ENCODE measurements at places on chromosomes 11 and 22.

- no peak for DNase-seq
Observed at GRCh38 chr11:66479394-66480116, 679 bp upstream of the DPP3 start.

GRCh38 chr22:31866918-31867317, 77.4 kb upstream of the YWHAH start:
- DNase-seq = no peak

GRCh38 chr11:97574976-97575665, 1185.3 kb downstream of the JRKL start:
- no peak for DNase-seq

- no peak for DNase-seq
Observed at GRCh38 chr11:9038541-9038940, 34.7 kb upstream of the NRIP3 start.

- DNase-seq = no peak
Observed at GRCh38 chr11:69007975-69008381, 5.1 kb downstream of the MRGPRF start.

GRCh38 chr11:7383406-7383805, 101.9 kb upstream of the OLFML1 start:
- DNase-seq = no peak

GRCh38 chr11:80916173-80916798, 1475.5 kb upstream of the TENM4 start:
- DNase-seq = no peak

- DNase-seq = no peak
Observed at GRCh38 chr11:118629761-118630661, 22.6 kb downstream of the PHLDB1 start.

GRCh38 chr11:126917531-126918204, 82.9 kb downstream of the KIRREL3 start:
- DNase-seq = no peak

- DNase-seq = no peak
Observed at GRCh38 chr11:105821372-105821771, 200.7 kb downstream of the MSANTD4 start.

- no peak for DNase-seq
Observed at GRCh38 chr11:12602421-12602820, 71.8 kb upstream of the TEAD1 start.

GRCh38 chr11:76975513-76975912, 58.7 kb upstream of the B3GNT6 start:
- DNase-seq = no peak

Data from GM13976 (cell line).